ENCODE measurements at places on chromosomes 11 and 22.

DNA sequence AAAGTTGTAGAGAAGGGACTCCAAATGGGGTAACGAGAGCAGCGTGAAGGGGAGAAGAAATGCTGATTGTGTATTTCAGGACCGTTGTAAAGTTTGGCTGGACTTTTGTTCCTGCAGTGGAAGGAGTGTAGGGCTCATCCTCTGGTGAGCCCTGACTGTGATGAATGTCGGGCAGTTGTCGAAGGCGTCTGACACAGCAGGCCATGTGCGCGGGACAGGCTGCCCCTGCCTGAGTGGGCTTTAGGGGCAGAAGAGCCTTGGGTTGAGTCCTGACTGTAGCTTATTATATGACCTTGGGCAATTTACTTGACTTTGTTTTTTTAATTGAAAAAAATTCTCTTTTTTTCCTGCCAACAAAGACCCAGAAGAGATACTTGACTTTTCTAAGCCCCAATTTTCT is 3.1 kb downstream of the TRMU start:
- no peak overlapping the region for H3K4me3 ChIP-seq
- DNase-seq = no peak
- peaks cover 2% of the 10 kb centered on the region for H3K27me3 ChIP-seq

GRCh38 chr11:120715239-120715638 is 203.7 kb downstream of the GRIK4 start:
- H3K27me3 ChIP-seq = peaks cover 17% of the 10 kb centered on the region
- no peak overlapping the region for H3K4me3 ChIP-seq
- H3K4me1 ChIP-seq = peaks cover 71% of the 10 kb centered on the region
- no peak for DNase-seq
- H3K27ac ChIP-seq = no peak overlapping the region

DNA sequence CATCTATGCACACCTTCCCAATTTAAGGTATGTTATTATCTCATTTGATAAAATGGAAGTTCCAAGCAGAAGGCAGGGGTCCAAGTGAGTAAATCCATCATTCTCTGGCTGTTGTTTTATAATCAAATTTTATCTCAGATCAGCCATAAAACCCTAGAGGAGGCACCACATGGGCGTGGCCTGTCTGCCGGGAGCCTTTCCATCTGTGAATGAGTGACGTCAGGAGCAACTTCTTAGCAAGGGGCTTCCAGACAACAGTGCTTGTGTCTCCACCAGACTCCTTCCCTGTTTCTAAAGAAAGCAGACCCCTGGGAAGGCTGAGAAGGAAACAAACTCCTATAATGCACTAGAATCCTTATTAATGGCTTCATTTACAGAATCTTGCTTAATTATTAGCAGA is 13.5 kb downstream of the SEZ6L start:
- H3K4me3 ChIP-seq = no peak overlapping the region
- H3K27ac ChIP-seq = no peak overlapping the region
- no peaks in the 10 kb centered on the region for H3K27me3 ChIP-seq
- H3K36me3 ChIP-seq = no peaks in the 10 kb centered on the region
- peaks cover 6% of the 10 kb centered on the region for H3K4me1 ChIP-seq
- DNase-seq = no peak

DNA sequence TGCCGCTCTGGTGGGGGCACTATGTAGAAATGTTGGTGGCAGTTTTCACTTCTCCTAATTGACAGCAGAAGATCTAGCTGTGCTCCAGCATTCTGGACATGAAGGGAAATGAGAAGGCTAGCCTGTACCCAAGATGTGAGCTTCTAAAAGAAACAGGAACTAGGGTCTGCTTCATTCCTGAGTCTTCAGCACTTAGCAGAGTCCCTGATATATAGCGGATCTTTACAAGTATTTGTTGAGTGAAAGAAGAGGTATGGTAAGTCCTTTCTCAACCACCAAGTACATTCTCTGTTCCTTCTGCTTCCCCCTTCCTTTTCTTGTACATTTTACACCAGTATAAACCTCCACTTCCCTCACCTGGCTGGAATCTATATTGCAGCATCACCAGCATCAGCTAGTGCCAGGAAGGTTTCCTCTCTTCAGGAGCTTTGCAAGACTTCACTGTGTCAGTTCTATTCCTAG is 408.3 kb upstream of the CADM1 start:
- no peaks in the 10 kb centered on the region for H3K36me3 ChIP-seq
- peak overlapping the region; percentile 53 for H3K27ac ChIP-seq
- peaks cover 35% of the 10 kb centered on the region for H3K4me1 ChIP-seq
- no peak for DNase-seq
- H3K4me3 ChIP-seq = no peak overlapping the region

DNA sequence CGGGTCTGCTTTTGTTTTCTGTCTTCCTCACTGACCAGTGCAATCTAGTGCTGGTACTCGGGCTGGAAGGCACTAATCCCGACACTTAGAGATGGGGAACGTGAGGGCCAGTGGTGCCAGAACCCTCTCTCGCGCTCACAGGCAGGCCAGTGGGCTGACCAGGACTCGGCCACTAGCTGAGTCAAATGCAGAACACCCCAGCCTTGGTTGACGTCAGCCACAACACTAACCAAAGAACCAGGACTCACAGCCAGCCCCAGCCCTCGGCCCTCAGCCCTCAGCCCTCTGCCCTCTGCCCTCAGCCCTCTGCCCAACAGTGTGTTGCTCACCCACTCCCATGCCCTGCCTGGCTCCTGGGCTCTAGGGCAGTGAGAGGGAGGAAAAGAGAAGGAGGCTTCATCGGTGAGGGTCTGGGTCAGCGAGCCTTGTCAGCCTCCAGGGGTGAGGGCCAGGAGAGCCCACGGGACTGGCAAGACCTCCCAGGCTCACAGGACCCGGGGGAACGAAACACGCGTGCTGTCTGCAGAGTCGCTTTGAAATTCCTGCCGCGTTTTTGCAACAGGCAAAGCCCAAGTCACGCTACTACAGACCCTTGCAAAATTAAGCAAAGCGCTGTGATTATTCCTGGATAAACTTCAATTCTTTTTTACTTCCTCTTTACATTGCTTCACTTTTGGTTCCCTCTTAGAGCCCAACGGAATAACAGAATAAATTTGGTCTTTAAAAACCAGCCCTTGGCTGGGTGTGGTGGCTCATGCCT is 27.5 kb downstream of the KIAA0930 start:
- H3K27ac ChIP-seq = no peak overlapping the region
- H3K36me3 ChIP-seq = no peaks in the 10 kb centered on the region
- peaks cover 18% of the 10 kb centered on the region for H3K27me3 ChIP-seq
- H3K4me3 ChIP-seq = no peak overlapping the region

- DNase-seq = no peak
- no peak overlapping the region for H3K4me3 ChIP-seq
- H3K36me3 ChIP-seq = no peaks in the 10 kb centered on the region
- peaks cover 22% of the 10 kb centered on the region for H3K27me3 ChIP-seq
Observed at GRCh38 chr22:46172522-46173110, 22.3 kb downstream of the PPARA start.

- H3K27ac ChIP-seq = peak overlapping the region; percentile 66
Observed at GRCh38 chr22:37018815-37019308, 385 bp downstream of the TST start.

DNA sequence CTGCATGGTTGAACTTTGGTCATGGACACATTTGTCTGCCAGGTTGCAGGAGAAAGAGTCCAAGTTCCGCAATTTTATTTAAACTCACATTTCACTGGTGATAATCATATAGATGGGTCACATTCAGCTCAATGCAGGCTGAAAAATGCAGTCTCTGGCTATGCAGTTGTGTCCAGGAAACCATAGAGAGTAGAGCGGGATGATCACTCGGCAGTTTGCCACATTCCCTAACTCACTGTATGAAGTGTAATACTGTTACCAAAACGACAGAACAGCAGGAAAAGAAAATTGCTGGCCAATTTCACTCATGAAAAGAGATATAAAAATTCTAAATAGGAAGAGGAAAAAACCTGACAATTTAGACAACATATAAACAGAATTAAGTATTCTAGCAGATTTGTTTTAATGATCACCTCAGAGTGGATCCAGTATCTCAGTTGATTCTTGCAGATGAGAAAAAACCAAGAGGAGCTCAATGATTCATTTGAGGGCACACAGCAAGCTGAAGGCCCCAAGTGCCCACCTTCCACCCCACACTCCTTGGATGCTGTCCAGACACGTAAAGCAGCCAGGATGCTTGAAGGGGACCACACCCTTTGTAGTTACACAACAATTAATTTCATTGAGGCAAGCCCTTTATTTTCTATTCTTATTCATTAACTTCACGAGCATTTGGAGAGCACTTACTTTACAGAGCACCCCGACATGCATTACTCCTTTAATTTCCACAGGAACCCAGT is 422.3 kb downstream of the SOX6 start:
- H3K36me3 ChIP-seq = peaks cover 11% of the 10 kb centered on the region
- H3K4me1 ChIP-seq = peaks cover 5% of the 10 kb centered on the region
- H3K4me3 ChIP-seq = no peak overlapping the region
- H3K27ac ChIP-seq = no peak overlapping the region
